AG04449 (cell line): ENCODE measurements at places on chromosomes 2 and 18.

- DNase-seq = peak; percentile 1
Measured at GRCh38 chr18:51666763-51667191, 469.3 kb upstream of the MEX3C start.

DNA sequence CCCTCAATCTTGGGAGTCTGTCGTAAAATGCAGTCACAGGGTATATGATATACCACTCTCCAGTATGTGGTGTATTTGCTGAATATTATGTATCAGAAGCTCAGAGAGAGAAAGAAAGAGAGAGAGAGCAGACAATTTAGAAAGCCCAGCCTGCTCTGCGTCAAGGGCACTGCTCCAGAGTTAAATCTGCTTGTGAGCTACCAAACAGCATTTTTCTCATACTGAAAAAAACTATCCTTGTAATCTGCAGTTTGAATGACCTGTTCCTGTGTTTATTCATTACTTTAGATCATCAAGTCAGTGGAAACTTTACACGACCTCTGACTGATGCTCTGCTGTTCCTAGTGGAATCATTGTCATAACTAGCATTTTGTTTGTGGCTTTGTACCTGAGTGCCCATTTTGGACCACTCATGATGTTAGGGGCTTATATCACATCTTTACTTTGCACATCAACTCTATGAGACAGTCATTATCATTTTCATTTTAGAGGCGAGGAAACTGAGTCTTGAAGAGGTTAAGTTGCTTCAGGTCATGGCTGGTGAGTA lies 89.2 kb upstream of the PELI1 start:
- no peak for DNase-seq

DNA sequence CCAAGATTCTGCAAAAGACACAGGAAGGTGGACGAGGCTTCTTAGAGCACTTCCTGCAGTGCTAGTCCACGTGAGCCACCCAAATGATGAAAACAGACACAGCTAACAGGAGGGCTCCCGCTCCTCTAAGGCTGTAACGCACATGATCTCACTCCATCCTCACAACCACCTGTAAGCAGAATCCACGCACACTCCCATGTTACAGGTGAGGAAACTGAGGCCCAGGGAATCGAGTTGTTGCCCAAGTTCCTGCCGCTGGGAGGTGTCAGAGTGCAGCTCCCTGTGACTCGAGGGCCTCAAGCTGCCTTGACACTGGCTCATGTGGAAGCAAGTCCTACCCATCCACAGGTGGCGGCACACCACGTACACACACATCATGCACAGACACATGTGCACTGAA lies 4.4 kb downstream of the DNMT3A start:
- DNase-seq = no peak

DNA sequence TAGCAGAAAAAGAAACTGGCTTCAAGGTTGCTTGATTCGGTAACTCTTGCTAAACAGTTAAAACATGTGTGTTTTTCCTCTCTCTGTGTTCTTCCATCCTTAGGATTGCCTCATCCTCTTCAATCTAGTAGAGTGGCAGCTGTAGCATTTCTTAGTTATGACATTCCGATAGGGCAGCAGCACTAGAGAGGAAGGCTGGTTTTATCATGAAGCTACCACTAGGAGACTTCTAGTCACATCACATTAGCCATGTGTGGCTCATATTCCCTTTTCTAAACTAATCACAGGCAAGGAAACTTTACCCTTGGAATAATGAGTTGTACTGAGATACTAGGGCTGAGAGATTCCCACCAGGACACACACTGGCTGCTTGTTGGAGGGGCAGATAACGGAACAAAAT lies 187.6 kb downstream of the DOK6 start:
- DNase-seq = no peak

DNA sequence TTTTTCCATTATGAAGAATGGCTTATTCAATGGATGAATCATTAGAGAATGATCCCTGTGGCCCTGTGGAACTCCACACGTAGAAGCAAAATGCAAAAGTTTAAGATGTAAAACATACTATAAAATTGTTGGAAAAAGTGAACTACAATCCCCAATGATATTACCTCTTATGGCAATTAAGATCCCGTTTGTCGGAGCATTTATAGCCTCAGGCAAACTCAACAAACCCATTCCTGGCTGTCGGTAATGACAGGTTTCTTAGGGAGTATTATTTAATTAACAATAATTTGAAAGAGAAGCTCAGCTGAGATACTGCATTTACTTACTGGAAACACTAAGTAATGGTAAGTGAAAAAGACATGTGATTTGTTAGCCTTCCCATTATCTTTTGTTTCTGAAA lies 138.3 kb downstream of the CDH20 start:
- DNase-seq = no peak

- DNase-seq = no peak
Measured at GRCh38 chr2:112606547-112606946, 22.1 kb downstream of the CHCHD5 start.

DNA sequence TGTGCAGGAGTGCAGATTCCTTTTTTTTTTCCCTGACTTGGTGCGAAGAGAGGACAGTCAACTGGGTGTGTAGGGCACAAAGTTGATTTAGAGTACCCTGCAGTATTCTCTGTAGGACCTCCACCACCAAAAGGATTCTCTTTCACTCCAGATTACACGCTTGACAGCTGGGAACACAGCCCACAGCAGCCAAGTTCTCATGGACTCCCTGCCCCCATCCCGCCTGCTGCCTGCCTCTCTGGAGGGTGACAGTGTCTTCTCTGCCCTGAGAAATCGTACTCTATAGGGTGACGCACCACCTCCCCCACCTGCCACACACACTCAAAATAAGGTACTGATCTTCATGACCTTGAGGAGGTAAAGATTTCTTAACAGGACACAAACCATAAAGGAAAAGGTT lies 26.6 kb upstream of the IHH start:
- no peak for DNase-seq

GRCh38 chr18:50199346-50199855 lies 4.5 kb upstream of the MYO5B start:
- no peak for DNase-seq

- DNase-seq = no peak
Measured at GRCh38 chr2:128798502-128799283, 480.0 kb upstream of the HS6ST1 start.

GRCh38 chr2:62743506-62743905 lies 38.0 kb downstream of the EHBP1 start:
- DNase-seq = no peak

DNA sequence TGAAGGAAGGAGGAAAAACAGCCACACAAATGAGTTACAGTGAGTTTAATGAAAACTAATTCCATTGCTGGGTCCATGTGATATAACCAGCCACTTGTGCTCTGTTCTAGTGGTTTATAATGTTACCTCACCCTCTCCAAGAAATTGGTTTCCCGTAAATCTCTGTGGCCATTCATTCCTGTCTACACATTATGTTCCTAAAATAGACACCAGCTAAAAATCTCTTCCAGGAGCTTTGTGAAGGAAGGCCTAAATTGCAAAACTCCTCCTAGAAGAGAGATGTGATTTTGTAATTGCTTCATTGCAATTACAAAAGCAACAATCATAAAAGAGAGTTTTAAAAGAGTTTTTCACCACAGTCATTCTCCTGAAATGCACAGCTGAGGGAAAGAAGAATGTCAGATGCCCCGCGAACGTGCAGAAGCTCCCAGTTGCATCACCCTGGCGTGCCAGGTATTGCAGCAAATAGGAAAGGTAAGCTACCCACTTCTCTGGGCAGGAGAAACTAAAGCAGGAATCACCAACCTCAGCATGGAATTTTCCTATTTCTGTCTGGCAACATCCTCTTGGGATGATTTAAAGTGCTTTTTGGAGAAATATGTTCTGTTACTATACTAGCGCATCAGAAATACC lies 1.7 kb downstream of the SCN1A start:
- peak; percentile 10 for DNase-seq

DNA sequence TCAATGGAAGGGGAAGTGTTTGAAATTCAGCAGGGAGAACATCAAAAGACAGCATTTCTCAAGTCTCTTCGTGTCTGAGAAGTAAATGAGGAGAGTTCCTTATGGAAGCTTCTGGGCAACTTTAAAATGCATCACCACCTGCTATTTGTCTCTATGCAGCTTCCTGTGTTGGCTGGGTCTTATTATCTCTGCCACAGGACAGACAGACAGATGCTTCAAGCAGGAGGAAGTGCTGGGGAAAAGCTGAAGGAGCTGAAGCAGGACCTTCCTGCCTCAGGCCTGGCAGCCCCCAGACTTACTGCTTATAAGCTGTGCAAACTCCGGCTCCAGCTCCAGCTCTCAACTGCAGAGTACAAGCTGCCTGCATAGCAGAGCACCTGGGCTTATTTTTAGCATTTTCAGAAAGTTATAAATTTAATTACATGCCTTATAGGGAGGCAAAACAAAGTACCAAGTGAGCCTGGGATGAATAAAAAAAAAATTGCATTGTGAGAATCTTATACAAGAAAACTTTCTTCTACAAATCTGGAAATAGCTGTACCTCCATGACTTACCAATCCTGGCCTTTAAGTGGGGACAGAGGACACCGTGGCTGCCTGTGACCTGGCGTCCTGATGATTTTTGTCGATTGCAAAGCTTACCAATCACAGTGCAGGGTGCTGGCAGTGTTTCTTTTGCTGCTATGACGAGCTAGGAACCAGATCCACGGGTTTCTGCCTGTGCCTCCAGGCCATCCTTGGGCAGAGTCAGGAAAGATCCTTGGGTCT lies 206.3 kb downstream of the SEPTIN10 start:
- no peak for DNase-seq

DNA sequence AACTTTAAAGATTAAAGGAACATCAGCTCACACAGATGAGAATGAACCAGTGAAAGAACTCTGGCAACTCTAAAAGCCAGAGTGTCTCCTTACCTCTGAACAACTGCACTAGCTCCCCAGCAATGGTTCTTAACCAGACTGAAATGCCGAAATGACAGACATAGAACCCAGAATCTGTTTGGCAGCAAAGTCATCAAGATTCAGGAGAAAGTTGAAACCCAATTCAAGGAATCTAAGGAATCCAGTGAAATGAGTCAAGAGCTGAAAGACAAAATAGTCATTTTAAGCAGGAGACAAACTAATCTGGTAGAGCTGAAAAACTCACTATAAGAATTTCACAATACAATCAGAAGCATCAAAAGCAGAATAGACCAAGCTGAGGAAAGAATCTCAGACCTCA lies 72.0 kb downstream of the STRADB start:
- no peak for DNase-seq

- no peak for DNase-seq
Measured at GRCh38 chr2:38201784-38202183, 125.8 kb upstream of the CYP1B1 start.

- no peak for DNase-seq
Measured at GRCh38 chr2:150508497-150509137, 21.1 kb upstream of the RND3 start.

DNA sequence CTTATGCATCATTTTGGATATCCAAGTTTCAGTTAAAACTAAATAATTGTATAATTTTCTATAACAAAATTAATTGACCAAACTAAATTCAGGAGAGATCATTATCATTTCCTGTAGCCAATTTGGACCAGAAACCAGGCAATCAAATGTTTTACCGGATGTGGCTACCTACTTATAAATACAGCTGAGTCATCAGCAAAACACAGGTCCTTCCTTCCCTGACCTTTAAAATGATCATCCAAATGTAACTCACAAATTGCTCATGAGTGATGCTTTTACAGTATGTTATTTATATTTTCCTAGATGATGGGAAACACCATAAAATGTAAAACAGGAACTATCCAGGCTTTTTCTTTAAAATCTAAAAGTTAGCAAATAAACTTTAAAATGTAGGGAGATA lies 133.7 kb downstream of the CBLN2 start:
- DNase-seq = no peak

DNA sequence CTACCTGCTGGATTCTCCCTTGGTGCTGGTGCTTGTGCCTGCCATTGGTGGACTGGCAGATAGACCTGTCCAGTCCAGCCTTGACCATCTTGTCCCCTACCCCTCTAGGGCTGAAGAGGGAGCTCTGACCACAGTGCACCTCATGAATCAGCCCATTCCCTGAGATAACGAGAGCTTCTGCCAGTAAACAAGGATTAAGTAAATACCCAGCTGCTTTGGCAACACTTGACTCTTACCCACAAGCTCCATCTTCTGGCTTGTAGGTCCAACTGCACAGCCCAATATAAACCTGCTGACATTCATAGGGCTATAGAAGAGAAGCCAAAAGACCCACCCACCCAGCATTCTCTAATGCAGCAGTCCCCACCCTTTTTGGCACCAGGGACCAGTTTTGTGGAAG lies 186.4 kb downstream of the PIK3C3 start:
- no peak for DNase-seq

DNA sequence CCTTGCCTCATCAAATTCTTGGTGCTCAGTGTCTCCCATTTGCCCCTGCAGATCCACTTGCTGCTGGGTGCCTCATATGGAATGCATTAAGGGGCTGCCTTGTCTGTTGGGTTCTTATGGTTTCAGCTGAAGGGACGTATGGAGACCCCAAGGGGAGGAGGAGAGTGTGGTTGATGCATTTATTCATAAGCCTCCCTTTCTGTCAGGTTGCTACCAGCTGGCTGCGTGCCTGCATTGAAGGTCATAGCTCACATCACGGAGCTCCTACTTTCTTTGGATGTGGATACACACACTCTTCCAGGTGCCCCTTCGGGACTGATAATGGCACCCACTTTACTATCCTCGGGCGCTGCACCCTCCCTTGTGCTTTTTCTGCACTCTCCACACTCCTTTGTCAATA lies 377.9 kb downstream of the SLC4A3 start:
- no peak for DNase-seq
